ENCODE measurements at places on chromosomes 3 and 15.
A peak's percentile ranks its signal among the peaks of the same experiment; 100 is the strongest.

GRCh38 chr3:151428386-151428785 lies 32.5 kb downstream of the IGSF10 start:
- no peak for DNase-seq

- DNase-seq: no peak
These were observed 7.8 kb downstream of the ANPEP start for GRCh38 chr15:89806559-89807550.

GRCh38 chr15:35078221-35078915 lies 6.7 kb downstream of the NANOGP8 start:
- peak; percentile 27 for DNase-seq

- DNase-seq: no peak
These were observed 20.1 kb upstream of the UBE2E2 start for GRCh38 chr3:23182996-23183513.

DNA sequence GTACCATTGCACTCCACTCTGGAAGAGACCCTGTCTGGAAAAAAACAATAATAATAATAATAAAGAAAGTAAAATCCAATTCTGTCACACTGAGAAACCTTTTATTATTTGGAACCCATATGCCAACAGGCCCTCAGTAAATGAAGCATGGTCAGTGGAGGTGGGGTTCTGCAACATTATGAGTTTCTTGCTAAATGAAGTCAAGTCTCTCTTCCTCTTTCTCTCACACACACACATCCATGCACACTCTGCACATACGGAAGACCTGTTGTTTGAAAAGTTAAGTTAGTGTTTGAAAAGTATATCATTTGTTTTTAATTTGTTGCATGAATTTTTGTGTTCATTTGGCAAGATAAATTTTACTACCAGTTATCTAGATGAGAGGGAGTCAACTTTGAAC lies 27.8 kb downstream of the GAP43 start:
- no peak for DNase-seq

GRCh38 chr15:98069256-98069655 lies 108.8 kb downstream of the ARRDC4 start:
- DNase-seq: no peak

GRCh38 chr15:93047621-93048425 lies 41.2 kb downstream of the RGMA start:
- DNase-seq: peak; percentile 62

DNA sequence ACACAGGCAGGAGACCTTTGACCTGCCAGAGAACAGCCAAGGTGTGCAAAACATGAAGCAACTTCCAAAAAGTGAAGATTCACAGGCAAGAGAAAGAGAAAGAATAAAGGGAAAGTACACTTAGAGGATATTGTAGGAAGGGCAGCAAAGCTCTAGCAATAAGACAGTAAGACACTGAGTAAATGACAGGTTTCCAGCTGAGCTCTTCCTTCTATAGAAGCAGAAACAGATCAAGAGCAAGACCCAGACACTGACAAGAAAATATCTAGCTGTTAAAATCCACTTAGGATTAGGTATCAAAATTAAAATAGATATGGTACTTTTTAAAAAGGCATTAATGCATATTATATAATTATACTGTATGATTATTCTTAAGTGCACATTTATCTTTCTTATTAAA lies 333.4 kb downstream of the RAP2B start:
- DNase-seq: no peak

- no peak for DNase-seq
These were observed 101.5 kb downstream of the SHQ1 start for GRCh38 chr3:72746430-72747411.

GRCh38 chr3:66642019-66642418 lies 141.2 kb upstream of the LRIG1 start:
- DNase-seq: no peak

GRCh38 chr15:65767895-65768294 lies 24.2 kb downstream of the DENND4A start:
- no peak for DNase-seq

DNA sequence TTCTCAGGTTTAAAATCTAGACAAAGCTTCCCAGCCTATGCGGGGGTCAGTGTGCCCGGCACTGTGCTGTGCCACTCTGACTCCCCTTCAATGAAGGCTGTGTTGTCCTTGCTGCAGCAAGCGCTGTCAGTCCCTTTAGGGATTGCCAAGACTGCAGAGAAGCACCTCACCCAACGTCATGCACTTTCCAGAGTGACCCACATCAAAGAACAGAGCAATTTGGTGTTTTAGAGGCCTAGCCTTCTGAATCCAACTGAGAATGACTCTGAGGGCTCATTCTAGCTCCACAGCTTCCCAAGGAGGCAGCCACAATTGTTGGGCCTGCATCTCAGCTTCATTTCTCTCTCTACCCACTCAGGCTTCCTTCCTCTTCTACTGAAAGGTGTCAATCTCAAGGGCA lies 26.4 kb downstream of the SLC9A9 start:
- DNase-seq: peak; percentile 42

DNA sequence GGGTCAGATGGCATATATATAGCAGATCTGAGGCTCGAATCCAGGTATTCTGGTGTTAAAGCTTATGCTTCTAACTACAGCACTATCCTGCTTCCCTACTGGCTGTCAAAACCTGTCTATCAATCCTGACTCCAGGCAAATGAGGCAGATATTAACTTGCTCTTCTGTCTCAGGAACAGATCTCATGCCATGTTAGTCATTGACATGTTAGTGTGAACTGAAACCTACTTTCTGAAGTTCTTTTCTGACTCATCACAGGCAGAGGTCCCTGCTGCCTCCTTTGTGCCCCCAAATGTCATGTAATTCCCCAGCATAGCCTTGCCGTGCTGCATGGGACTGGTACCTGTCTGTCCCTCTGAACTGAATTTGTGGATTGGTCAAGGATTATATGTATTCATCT lies 125.0 kb upstream of the SMAD3 start:
- DNase-seq: no peak

DNA sequence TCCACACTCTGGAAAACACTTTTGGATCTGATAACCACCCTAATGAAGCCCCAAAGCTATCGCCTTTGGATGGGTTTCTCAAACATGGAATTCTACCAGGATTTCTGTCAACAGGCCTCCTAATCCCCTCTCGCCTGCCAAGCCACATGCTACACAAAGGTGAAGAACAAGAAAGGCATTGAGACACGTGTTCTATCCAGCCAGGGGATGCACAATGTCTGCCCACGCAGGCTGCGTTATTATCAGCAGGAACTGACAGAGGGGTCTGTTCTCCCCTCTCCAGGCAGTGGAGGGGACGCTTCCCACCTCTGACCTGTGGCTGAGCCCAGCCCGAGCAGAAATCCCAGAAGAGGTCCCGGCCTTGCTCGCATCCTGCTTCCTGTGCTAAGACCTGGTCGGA lies 45.4 kb upstream of the THBS1 start:
- DNase-seq: no peak

DNA sequence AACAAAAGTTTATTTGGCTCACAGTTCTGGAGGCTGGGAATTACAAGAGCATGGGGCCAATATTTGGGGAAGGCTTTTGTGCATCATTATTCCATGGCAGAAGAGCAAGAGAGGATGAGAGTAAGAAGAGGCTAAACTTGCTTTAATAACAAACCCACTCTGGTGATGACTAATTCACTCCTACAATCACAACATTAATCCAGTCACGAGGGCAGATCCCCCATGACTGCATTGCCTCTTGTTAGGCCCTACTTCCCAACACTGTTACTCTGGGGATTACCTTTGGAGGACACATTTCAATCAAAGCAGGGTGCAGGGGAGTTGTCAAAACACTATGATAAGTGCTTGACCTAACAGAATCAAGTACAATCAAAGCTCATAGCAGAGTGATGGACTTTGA lies 181.7 kb downstream of the BBX start:
- no peak for DNase-seq

DNA sequence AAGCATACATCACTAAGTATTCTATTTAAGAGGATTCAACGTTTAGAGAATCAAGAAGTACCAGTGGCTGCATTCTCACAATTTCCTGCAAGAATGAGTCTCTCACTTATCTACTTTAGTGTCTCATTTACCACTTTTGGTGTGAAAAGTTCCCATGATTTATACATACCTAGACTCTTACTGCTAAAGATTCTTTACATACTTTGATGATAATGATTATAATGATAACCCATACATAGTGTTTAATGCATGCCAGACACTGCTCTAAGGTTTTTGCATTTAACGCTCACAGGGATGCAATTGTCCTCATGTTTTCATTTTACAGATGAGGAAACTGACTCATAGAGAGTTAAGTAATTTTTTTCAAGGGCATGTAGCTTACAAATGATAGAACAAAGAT lies 133.6 kb downstream of the TMEM108 start:
- DNase-seq: no peak

DNA sequence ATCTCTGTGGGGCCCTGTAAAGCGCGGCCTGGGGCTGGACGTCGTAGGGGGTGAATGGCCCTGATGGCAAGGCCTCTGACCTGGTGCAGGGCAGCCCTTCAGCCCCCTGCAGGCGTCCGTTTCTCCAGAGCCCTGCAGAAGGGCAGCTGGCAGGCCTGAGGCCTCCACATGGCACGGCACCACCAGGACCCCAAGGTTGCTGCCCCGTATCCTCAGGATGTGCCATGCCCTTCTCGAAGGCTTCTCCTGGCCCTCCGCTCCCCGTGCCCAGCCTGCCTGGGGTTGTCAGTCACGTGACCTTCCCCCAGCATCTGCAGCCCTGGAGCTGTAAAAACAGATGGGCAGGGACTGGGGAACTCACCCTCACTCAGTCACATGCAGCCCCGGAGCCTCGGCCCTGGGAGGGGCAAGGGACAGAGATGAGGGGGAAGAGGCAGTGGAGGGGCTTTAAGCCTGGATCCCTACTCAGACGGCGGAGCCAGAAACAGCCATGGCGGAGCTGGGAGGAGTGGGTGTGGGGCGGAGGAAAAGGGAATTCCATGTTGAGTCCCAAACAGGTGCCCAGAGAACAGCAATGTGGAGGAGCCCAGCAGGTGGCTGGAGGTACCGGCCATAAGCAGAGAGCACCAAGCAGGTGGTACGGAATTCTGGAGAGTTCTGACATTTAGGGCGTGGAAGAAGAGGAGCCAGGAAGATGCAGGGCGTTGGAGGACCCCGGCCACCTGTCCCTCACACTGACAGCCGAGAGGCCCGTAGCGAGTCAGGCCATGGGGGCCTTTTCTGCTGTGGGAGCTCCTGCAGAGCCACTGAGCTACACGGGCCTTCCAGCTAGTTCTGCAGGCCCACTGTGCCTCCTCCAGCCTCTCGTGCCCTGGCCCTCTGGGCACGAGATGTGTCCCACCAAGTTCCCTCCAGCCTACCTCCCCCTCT lies 193.1 kb downstream of the XXYLT1 start:
- no peak for DNase-seq

DNA sequence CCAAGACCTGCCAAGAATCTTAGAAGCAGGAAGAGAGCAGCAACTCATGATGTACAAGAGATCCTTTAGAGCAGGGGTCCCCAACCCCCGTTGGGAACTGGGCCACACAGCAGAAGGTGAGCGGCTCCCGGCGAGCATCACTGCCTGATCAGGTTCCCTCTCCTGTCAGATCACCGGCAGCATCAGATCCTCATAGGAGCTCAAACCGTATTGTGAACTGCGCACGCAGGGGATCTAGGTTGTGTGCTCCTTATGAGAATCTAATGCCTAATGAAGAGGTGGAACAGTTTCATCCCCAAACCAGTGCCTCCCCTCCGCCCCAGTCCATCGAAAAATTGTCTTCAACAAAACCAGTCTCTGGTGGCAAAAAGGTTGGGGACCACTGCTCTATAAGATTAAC lies 13.8 kb downstream of the SLC41A3 start:
- DNase-seq: no peak

GRCh38 chr15:43915631-43916325 lies 89.0 kb downstream of the WDR76 start:
- no peak for DNase-seq

- no peak for DNase-seq
These were observed 120.6 kb upstream of the SPATA12 start for GRCh38 chr3:56939834-56940233.

DNA sequence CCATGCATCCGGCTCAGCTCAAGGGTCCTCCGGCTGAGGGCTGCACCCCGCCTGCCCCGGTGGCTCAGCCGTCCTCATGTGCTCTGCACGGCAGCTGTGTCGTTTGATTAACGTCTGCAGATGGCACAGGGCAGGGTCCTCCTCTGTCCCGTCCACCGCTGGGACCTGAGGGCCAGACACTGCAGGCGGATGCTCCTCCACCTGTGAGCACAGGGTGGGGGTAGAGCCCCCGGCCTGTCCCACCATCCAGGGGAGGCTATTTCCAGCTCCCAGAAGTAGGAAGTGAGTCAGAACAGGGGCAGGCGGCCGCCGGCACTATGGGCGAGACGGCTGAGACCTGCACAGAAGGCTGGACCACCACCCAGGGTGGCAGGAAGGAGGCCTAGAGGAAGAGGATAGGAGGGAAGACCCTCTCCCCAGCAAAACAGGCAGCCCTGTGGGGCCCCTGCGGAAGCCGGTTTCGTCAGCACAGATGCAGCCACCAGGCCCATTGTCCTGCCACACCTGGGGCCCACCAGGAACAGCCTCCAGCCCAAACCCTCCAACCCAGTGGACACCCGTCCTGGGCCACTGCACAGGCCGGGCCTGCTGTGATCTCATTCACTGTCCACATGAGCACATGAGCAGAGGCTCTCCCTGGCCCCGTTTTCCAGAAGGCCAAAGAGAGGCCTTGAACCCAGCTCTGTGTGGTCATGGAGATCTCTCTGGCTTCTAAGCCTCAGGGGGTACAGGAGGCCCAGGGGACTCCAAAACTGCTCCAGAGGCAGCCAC lies 12.6 kb upstream of the PLXND1 start:
- no peak for DNase-seq

DNA sequence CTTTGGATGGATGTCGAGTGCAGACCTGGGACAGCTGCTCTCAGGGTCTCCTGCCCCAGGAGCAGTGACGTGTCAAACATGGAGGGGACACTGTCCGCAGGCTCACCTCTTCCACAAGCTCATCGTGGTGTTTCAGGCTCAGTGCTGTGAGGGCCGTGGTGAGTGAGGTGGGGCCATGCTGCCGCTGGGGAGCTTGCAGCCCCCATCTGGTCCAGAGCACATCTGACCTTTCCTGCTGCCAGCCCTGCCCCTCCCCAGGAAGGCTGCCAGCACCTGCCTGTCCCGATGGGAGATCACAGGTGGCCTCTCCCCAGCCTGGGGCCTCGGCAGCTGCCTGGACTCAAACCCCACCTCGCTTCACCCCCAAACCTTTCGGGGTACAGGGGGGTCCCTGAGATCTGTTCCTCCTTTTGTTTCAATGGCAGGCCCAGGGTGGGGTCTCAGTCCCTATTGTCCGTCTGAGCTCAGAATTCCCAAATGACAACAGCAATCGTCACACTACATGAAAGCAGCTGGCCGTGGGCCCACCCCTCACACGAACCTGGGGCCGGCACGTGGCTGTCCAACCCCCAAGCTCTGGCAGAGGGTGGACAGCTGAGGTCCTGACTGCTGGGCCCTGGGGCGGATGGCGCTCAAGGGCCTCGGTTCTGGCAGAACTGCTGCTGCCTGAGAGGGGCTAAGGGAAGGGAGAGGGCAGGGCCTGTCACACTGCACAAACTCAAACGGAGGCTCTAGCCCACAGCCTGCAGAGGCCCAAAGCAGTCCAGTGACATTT lies 65.0 kb upstream of the RPL32 start:
- DNase-seq: no peak

GRCh38 chr3:97970156-97970555 lies 2.1 kb downstream of the RIOX2 start:
- DNase-seq: no peak

Measured in DND-41 (cell line).